ENCODE measurements at places on chromosomes 13 and 19.
A peak's percentile ranks its signal among the peaks of the same experiment; 100 is the strongest.

DNA sequence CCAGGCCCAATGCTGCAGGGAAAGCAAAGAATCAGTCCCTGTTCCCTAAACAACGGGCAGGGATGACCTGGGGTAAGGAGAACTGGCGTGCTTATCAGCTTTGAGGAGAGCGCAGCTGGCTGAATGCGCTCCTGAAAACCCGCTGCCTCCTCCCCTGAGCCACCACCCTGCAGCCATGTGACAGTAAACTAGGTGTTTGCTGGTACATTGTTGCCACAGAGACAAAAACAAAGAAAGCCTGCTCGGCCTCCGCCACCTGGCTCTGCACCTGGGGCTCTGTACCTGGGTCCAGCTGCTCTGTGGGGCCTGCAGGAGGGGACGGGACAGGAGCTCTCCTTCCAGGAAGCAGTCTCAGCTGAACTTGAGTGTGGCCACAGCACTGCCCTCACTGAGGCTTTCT is 21.8 kb downstream of the MCF2L start:
- DNase-seq, result peak; percentile 98

DNA sequence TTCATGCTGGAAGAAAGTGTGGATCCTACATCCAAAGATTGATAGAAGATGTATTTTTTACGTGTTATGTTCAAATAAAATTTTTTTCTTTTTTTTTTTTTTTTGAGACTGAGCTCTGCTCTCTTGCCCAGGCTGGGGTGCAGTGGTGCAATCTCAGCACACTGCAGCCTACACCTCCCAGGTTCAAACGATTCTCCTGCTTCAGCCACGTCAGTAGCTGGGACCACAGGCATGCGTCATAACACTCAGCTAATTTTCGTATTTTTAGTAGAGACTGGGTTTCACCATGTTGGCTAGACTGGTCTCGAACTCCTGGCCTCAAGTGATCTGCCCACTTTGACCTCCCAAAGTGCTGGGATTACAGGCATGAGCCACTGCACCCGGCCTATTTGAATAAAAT is 65.7 kb downstream of the KLF12 start:
- no peak for DNase-seq

DNA sequence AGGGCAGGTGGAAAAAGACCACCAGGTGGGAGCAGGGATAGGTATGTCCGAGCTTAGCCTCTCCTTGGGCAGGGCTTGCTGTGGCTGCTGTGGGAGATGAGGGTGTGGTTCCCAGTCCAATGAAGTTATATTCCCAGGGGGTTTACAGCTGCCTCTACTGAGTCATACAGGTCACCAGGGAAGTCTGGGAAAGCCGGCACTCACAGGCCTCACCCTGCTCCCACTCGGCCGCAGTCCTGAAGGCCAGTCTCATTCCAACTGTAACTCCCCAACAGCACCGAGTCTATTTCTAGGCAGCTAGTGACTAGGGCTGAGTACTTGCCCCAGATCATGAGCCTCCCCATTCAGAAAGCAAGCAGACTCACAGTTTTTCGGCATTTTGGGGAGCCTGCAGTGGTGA is 77.1 kb downstream of the FNDC3A start:
- no peak for DNase-seq

GRCh38 chr13:74270018-74270417 is 135.8 kb upstream of the KLF12 start:
- no peak for DNase-seq

DNA sequence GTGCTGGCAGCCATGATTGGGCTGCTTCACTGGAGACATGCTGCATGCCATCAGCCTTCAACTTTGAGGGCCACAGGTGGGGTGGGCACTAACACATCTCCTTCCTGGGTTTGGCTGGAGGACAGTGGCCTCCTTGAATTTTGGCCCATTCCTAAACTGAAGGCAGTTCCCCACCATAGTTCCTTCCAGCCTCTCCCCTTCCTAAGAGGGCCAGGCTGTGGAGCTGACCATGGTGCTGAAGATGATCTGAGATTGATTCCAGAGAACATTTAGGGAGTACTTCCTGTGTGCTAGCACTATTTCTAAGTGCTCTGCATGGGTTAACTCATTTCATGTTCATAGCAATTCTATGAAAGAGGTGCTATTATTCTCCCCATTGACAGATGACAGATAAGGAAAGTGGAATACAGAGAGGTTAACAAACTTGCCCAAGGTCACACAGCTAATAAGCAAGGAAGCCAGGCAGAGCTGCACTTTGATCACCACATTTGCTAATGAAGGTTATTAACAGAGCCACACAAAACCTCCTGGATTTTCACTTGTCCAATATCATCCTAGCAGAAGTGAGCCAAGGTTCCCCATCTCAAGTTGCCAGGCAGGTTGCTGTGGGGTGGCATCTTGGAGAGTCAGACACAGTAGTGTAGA is 175.3 kb downstream of the ZIC5 start:
- no peak for DNase-seq

DNA sequence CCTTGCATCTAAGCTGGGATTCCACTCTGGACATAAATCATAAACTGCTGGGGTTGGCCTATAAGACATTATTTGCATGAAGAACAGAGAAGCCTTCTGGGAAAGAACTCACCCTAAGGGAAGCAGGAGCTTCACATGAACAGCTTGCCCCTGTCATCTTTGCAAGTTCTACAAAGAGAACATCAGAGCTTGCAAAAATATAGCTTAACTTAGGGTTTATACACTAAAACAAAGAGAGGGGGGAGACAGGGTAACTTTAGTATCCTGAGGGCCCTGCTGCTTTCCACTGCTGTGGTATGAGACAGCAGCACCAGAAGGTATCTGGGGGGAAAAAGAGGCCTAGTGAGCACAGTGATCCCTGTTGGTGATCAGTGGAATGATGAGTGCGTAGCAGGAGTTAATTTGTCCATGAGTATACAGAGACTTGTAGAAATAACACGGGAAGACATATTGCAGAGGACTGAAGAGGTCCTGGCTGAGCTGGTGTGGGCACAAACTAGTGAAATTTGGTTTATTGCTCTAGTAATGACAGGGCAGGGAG is 116.1 kb upstream of the TSC22D1 start:
- DNase-seq, result no peak

DNA sequence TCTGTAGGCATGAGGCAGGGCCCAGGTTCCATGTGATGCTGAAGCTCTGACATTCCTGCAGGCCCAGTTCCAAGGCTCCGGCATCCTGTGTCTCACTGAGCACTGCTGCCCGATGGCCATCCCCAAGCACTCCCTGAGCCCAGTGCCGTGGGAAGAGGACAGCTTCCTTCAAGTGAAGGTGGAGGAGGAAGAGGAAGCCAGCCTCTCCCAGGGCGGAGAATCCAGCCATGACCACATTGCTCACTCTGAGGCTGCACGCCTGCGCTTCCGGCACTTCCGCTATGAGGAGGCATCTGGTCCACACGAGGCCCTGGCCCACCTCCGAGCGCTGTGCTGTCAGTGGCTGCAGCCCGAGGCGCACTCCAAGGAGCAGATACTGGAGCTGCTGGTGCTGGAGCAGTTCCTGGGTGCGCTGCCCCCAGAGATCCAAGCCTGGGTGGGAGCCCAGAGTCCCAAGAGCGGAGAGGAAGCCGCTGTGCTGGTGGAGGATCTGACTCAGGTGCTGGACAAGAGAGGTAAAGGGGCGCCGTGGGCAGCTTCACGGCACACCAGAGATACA is 8.0 kb downstream of the ZSCAN22 start:
- DNase-seq, result no peak

- DNase-seq, result no peak
Observed at GRCh38 chr19:2476451-2477140, 669 bp downstream of the GADD45B start.

- no peak for DNase-seq
Observed at GRCh38 chr13:114100446-114101357, 31.7 kb downstream of the RASA3 start.

- no peak for DNase-seq
Observed at GRCh38 chr13:107339209-107339608, 771.3 kb upstream of the ARGLU1 start.

- DNase-seq, result no peak
Observed at GRCh38 chr13:63731896-63732295, 2316.2 kb upstream of the PCDH20 start.

- DNase-seq, result peak; percentile 24
Observed at GRCh38 chr13:33931397-33932311, 113.7 kb downstream of the RFC3 start.
